ENCODE measurements at places on chromosomes 12 and 14. TPM values are rescaled to one million over a fixed set of nuclear protein-coding genes. Genes with fewer than 3 reads are reported as not detected.

- DNase-seq = no peak
- no peak overlapping the region for H3K27ac ChIP-seq
- no peak overlapping the region for H3K4me3 ChIP-seq
- H3K27me3 ChIP-seq = no peaks in the 10 kb centered on the region
- H3K4me1 ChIP-seq = no peaks in the 10 kb centered on the region
- H3K36me3 ChIP-seq = no peaks in the 10 kb centered on the region
Measured at GRCh38 chr14:57352396-57353170, 37.8 kb upstream of the NAA30 start.

Gene CELA1
- not detected for total RNA-seq

DNA sequence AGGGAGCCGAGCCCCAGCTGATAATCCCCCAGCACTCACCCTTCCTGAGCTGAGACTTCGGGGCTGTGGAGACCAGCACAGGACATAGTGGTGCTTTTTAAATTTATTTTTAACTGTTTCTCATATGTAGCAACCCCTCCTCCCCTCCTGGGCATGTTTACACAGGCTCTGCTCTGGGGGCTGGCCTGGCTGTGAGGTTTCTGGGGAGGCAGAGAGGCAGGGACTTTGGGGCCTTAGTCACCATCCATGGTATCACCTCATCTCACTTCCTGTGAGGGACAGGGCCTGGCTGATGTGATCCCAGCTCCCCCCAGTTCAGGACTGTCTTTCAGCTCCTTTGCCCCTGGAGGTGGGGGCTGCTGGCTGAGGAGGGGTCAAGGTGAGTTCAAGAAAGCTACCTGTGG is 20.4 kb downstream of the VASH1 start:
- no peak overlapping the region for H3K27ac ChIP-seq
- H3K4me3 ChIP-seq = no peak overlapping the region
- H3K36me3 ChIP-seq = no peaks in the 10 kb centered on the region
- no peaks in the 10 kb centered on the region for H3K27me3 ChIP-seq

Gene SDSL
- total RNA-seq = 16.2 TPM

Gene GLS2
- total RNA-seq = 3.9 TPM

Gene KRT75
- total RNA-seq = not detected

Gene TAS2R9
- not detected for total RNA-seq

Gene TMEM179
- total RNA-seq = not detected

GRCh38 chr12:80721326-80721725 is 4.6 kb downstream of the MYF5 start:
- no peaks in the 10 kb centered on the region for H3K36me3 ChIP-seq
- H3K4me3 ChIP-seq = no peak overlapping the region
- no peak overlapping the region for H3K27ac ChIP-seq

- H3K4me3 ChIP-seq = no peak overlapping the region
- H3K36me3 ChIP-seq = no peaks in the 10 kb centered on the region
- H3K27ac ChIP-seq = no peak overlapping the region
- DNase-seq = no peak
- H3K4me1 ChIP-seq = peaks cover 12% of the 10 kb centered on the region
- no peaks in the 10 kb centered on the region for H3K27me3 ChIP-seq
Measured at GRCh38 chr12:46965880-46966279, 113.5 kb upstream of the PCED1B start.

- H3K4me3 ChIP-seq = peak overlapping the region; percentile 56
- peaks cover 31% of the 10 kb centered on the region for H3K36me3 ChIP-seq
- H3K27me3 ChIP-seq = no peaks in the 10 kb centered on the region
- DNase-seq = no peak
Measured at GRCh38 chr12:53383258-53383657, 3.3 kb downstream of the SP1 start.

DNA sequence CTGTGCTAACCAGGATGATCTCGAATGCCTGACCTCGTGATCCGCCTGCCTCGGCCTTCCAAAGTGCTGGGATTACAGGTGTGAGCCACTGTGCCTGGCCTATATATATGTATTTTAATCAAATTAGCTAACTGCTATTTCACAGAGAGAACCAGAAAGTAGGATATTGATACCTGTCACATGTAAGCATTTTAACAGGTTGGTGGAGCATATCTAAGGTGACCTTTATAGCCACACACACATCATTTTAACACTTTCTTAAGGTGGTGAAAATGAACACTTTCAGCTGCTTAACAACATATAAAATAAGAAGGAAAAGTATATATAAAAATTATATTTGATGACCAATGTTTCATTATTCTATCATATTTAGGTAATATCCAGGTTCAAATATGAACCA is 57.0 kb upstream of the ATF7IP start:
- H3K4me3 ChIP-seq = no peak overlapping the region
- no peak for DNase-seq
- no peaks in the 10 kb centered on the region for H3K4me1 ChIP-seq
- H3K27me3 ChIP-seq = no peaks in the 10 kb centered on the region

DNA sequence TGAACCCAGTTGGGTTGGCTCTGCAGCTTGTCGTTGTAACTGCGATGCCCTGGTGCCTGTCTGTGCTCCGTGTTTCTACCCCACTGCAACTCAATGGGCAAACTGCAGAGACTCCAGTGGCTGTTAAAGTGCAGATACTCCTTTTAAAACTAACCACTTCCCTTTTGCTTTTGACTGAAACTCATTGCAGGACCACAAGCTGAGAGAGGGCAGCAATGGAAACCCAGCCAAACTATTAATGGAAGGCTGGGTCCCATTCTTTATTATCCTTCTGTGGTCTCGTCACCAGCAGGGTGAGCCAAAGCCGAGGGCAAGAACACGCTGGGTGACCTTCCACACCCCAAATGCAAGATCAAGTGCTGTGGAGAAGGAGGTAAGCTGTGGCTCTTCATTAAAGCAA is 910.4 kb downstream of the VRK1 start:
- H3K4me3 ChIP-seq = no peak overlapping the region
- no peak overlapping the region for H3K27ac ChIP-seq
- no peaks in the 10 kb centered on the region for H3K36me3 ChIP-seq
- DNase-seq = no peak
- H3K27me3 ChIP-seq = no peaks in the 10 kb centered on the region

Gene STK38L
- total RNA-seq = 68.0 TPM

Gene ZDHHC22
- total RNA-seq = not detected

Gene KMT2D
- 65.4 TPM for total RNA-seq

GRCh38 chr12:70732287-70732686 is 95.1 kb upstream of the PTPRB start:
- DNase-seq = no peak
- H3K27ac ChIP-seq = no peak overlapping the region
- H3K4me1 ChIP-seq = no peaks in the 10 kb centered on the region
- no peaks in the 10 kb centered on the region for H3K27me3 ChIP-seq
- H3K36me3 ChIP-seq = no peaks in the 10 kb centered on the region

Gene MON2
- 159 TPM for total RNA-seq

- H3K27ac ChIP-seq = peak overlapping the region; percentile 26
- peaks cover 27% of the 10 kb centered on the region for H3K36me3 ChIP-seq
- no peaks in the 10 kb centered on the region for H3K27me3 ChIP-seq
- peaks cover 11% of the 10 kb centered on the region for H3K4me1 ChIP-seq
- DNase-seq = no peak
Measured at GRCh38 chr12:50786498-50787231, 22.8 kb downstream of the ATF1 start.

DNA sequence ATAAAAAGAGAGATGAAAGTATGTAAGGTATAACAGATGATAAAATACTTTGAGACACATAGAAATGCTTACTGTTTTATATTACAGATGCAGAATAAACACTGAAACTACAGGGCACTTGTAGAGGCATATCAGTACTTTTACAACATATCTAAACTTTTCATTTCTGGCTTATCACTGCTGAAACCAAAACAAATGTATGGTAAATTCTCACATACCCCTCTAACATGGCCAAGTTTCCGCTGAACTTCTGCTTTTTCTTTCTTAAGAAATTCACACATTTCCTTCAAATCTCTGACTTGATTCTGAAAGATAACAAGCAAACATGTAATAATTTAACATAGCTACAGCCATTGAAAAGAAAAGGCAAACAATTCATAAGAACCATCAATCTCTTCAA is 33.3 kb upstream of the C12orf50 start:
- no peak overlapping the region for H3K4me3 ChIP-seq
- peaks cover 49% of the 10 kb centered on the region for H3K36me3 ChIP-seq
- H3K4me1 ChIP-seq = no peaks in the 10 kb centered on the region
- no peaks in the 10 kb centered on the region for H3K27me3 ChIP-seq

DNA sequence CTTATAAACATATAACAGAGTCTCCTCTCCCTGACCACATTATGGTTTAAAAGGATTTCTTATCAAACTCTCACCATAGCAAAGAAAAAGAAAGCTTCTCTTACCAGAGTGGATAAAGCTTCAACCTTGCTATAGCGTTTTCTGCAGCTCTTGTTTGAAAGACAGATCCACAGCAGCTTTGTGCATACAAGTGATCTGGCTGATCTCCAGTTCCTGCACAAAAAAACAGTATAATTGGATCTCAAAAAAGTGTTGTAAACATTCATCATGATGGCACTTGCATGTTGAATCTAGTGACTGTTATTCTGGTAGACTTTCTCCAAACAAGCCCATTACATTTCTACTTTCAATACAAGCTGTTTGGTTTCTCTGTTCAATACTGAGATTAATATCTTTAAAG is 178.9 kb upstream of the MGAT4C start:
- H3K36me3 ChIP-seq = no peaks in the 10 kb centered on the region
- no peak overlapping the region for H3K27ac ChIP-seq
- no peaks in the 10 kb centered on the region for H3K27me3 ChIP-seq
- H3K4me1 ChIP-seq = no peaks in the 10 kb centered on the region
- DNase-seq = no peak
- no peak overlapping the region for H3K4me3 ChIP-seq

DNA sequence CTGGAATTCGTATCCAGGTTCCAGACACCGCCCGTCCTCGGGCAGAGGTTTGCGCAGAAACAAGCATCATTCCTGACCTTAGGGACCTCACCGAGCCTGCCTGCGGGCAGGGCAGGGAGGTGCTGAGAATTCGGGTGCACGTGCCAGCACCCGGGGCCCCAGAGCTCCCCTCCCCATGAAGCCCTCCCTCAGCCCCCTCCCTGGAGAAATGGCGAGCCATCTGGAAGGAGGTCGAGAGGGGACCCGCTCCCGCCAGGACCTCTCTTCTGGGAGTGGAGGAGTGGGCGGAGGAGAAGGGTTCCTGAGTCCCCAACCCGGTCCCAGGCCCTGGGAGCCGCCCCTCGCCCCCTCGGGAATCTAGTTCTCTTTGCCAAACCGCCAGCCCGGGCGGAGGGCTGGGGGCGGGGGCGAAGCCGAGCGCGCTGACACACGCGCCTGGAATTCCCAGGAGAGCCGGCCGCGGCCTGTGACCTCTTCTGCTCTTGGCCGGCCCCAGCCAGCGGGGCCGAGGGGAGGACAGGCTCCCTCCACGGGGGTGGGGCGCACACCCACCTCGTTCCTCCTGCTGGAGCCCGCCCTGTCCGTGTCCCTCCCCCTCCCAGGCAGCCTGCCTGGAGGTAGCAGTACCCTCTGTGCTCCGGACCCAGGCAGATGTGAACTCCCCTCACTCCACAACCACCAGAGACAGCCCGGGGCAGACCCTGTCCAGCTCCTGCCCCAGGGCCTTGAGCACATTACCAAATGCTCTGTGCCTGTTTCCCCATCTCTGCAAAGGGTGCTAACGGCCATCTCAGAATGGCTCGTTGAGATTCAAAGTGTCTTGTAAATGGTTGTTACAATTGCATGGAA is 23.0 kb upstream of the GPR132 start:
- peak; percentile 23 for DNase-seq
- no peaks in the 10 kb centered on the region for H3K36me3 ChIP-seq
- peaks cover 69% of the 10 kb centered on the region for H3K4me1 ChIP-seq
- peak overlapping the region; percentile 53 for H3K4me3 ChIP-seq
- peak overlapping the region; percentile 5 for H3K27ac ChIP-seq

GRCh38 chr14:71339650-71340415 is 432.6 kb downstream of the PCNX1 start:
- H3K27me3 ChIP-seq = no peaks in the 10 kb centered on the region
- H3K27ac ChIP-seq = no peak overlapping the region
- peaks cover 8% of the 10 kb centered on the region for H3K4me1 ChIP-seq
- no peak overlapping the region for H3K4me3 ChIP-seq
- peak; percentile 20 for DNase-seq

- H3K4me3 ChIP-seq = no peak overlapping the region
- H3K4me1 ChIP-seq = no peaks in the 10 kb centered on the region
- no peaks in the 10 kb centered on the region for H3K27me3 ChIP-seq
- H3K36me3 ChIP-seq = no peaks in the 10 kb centered on the region
- H3K27ac ChIP-seq = no peak overlapping the region
Measured at GRCh38 chr12:72509891-72510290, 237.7 kb downstream of the TRHDE start.

DNA sequence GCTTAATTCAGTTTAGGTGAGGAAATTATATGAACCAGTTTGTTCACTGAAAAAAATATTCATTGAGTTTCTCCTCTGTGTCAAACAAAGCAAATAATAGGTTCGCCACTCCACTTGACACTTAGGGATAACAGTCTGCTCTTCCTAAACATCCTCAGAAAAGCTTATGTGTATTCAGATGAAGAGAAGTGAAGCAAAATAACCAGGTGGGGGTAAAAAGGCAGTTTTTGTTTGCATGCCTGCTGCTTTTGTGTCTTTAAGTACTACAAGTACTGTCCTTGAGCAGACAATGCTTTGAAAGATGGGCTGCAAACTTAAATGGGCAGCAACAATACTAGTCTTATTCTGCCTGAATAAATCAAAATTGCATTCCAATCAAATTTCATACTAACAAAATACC is 910.7 kb upstream of the MDGA2 start:
- no peaks in the 10 kb centered on the region for H3K36me3 ChIP-seq
- H3K27me3 ChIP-seq = no peaks in the 10 kb centered on the region
- DNase-seq = no peak
- H3K4me1 ChIP-seq = no peaks in the 10 kb centered on the region
- no peak overlapping the region for H3K27ac ChIP-seq

DNA sequence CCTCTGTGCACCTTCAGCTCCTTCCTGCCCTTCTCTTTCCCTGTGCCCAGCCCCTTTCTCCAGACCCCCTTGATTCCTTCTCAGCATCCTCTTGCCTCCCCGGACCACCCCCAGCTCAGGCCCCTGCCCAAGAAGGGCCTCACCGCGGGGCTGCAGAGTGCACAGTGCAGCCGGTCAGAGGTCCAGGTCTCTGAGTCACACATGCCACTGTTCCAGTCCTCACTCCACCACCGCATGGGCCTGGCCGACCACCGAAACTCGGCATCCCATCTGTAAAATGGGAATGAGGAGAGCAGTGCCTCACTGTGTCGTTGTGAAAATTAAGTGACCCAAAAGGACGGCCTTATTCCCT is 13.3 kb downstream of the BDKRB1 start:
- no peak for DNase-seq
- H3K4me1 ChIP-seq = no peaks in the 10 kb centered on the region
- no peaks in the 10 kb centered on the region for H3K36me3 ChIP-seq
- H3K4me3 ChIP-seq = no peak overlapping the region
- H3K27ac ChIP-seq = peak overlapping the region; percentile 68
